ENCODE measurements at places on chromosomes 1 and 21. TPM values are rescaled to one million over a fixed set of nuclear protein-coding genes. Genes with fewer than 3 reads are reported as not detected.

DNA sequence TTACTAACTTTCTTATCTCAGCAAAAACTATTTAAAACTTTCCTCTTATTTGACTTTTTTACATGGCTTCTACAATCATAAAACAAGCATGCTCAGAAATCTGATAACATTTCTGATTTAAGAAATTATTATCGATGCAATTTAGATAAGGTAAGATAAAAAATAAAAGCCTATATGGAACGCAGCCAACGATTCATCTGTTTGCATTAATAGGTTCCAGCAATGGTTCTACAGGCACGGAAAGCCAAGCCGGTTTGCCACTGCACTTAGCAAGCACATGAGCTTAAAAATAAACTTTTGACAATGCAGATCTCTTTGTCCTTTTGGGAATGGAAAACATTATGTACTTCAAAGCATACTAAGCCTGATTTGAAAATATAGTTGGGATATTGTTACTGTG, 77.5 kb upstream of the KCNK2 start:
- no peak for DNase-seq

AGT gene
- polyA plus RNA-seq: not detected

DNA sequence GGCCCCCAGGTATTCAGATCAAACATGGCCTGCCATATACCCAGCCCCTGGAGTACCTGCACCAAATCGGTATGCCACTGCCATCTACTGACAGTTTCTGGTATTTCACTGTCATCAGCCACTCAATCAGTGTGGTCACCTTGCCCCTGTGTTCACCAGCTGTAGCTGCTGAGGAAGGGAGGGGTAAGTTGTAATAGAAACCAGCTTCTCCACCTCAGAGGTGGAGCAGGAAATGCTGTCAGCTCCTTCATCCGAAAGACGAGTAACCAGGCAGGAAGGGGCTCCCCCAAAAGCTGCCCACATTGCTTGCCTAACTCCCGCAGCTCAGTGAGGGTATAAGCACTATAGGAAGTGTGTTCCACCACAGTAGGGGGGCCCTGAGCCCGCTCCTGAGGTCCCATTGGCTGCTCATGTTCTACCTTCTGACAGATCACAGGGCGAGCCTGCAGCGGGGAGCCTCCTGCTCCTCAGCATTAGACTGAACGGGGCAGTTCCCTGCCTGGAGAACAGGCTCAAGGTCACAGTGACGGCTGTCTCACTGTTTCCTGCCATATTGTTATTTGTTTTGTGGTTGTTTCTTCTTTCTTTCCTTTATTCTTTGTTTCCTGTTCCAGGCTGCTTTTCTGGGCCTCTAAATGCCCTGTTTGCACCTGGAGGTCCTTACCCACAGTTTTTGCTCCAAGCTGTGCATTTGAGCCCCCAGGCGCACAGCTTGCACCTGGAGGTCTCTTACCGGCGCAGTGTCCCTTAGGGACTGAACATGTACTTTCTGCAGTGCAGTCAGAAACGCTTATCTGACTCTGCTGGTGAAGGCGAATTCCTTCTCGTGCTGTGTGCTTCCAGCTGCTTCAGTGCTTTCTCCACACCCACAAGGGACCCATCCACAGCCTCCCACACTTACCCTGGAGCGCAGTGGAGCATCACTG, 1638.3 kb downstream of the MRPL39 start:
- DNase-seq: peak; percentile 94

- DNase-seq: no peak
These were observed 257.0 kb upstream of the TMEM51 start for GRCh38 chr1:14896381-14897079.

DNA sequence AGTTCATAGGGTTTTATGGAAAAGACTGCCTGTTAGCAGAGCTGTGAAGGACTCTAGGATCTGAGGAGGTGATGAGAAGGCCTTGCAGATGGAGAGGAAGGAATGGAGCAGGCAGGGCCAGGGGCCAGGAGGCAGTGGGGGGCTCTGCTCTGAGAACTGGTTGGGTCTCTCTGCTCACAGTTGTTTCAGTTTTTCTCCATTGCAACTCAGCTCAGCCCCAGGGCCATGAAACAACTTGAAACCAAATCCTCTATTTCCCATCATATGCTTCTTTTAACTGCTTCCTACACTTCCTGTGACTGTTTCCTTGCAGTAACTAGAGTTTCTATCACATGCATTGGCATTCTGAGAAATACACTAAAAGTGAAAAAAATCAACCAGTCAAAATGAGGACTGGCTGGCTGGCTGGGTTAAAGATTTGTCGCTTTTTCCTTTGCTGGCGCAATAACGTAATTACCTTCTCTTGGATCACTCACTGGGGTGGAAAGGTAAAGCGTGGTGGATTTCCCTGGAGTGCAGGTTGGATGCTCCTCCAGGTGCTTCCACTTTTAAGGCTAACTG, 172.0 kb downstream of the CDC7 start:
- no peak for DNase-seq

GRCh38 chr1:193448682-193449461, 262.5 kb upstream of the B3GALT2 start:
- DNase-seq: peak; percentile 60

- DNase-seq: no peak
These were observed 161.7 kb downstream of the PBX1 start for GRCh38 chr1:164720440-164721227.

SPATA17 gene
- not detected for polyA plus RNA-seq

- peak; percentile 31 for DNase-seq
These were observed 8.1 kb downstream of the FOXD3 start for GRCh38 chr1:63330331-63330916.

- DNase-seq: no peak
These were observed 104.9 kb upstream of the SNX7 start for GRCh38 chr1:98556521-98557158.

FMN2 gene
- not detected for polyA plus RNA-seq

PRMT2 gene
- 95.7 TPM for polyA plus RNA-seq

GRCh38 chr1:13500806-13501205, 13.0 kb downstream of the LRRC38 start:
- DNase-seq: no peak

DNA sequence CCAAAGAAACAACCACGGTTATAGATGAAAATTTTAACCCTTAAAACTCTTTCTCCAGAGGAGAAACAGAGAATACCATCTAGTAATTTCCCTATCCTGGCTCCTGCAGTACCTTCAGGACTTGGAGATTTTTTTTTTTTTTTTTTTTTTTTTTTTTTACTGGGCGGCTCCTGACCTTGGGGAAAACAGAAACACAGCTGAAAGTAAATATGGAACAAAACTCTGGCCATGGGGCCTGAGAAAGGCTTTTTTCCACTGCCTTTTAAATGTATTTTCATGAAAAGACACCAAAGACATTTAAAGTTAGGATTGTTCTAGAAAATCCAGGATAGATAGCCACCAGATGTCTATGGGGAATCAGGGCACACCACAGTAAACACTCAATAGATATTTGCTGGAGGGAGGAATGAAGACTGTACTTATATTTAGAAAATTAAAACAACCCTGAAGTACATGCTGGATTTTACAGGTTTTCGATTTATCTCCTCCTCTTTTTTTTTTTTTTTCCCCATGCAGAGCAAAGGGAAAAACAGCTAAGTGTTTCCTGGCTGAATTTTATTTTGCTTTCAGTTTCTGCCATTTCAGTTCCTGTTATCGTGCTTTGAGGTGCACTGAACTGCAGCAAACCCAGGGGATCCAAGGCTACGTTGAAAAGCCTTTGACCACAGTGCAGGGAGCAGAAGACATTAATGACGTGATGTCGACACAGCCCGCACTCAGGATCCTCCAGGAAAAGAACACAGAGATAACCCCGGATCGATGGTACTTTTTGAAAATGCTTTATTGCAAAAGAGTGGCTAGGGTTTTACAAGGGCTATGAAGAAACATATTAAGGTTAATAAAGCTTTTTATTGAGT, 35.7 kb upstream of the CNN3 start:
- DNase-seq: peak; percentile 76

GRCh38 chr21:21165063-21165645, 166.9 kb downstream of the NCAM2 start:
- no peak for DNase-seq

GRCh38 chr1:21100481-21100921, 76.2 kb downstream of the EIF4G3 start:
- DNase-seq: no peak

DNA sequence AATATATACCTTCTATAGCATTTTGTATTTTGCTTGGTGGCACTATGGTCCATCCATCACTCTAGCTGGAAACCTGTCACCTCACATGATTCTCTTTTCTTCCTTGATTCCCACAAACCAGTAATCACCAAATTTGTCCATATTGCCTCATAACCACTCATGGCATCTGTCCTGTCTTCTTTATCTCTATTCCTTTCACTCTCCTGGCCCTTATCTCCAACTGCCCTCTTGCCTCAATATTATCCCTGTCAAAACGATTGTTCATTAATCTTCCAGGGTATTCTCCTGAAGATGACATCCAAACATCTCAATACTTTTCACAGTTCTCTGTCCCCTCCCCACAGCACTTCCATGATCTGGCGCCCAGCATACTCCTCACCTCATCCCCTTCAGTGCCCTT, 46.1 kb downstream of the WDR64 start:
- no peak for DNase-seq

Data from B cell (primary cell).